ENCODE measurements at places on chromosomes 1 and 21.

DNA sequence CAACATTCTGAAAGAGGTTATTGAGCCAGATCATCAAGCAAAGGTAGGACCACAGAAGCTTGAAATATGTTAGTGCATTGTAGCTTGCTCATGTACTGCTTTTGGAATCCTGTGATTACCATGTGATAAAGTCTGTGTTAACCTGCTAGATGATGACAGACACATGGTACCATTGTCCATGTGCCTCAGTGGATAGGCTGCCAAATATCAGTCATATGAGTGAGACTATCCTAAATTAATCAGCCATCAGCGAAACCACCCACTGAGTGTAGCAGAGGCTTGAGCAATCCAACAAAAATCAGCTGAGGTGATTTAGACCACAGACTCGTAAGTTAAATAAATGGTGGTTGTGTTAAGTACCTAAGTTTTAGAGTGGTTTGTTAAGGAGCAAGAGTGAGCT is 32.7 kb upstream of the CRB1 start:
- no peak for DNase-seq

- DNase-seq, result no peak
These were observed 58.7 kb downstream of the DIP2A start for GRCh38 chr21:46517361-46517760.

GRCh38 chr1:150974580-150975478 is at the start of gene CERS2:
Gene CERS2, minus strand, starts transcription at chr1:150974835. Its CDS starts 5,745 bp downstream, at chr1:150969090.
- peak; percentile 83 for DNase-seq

- no peak for DNase-seq
These were observed 95.6 kb downstream of the ZNF644 start for GRCh38 chr1:90925928-90926869.

DNA sequence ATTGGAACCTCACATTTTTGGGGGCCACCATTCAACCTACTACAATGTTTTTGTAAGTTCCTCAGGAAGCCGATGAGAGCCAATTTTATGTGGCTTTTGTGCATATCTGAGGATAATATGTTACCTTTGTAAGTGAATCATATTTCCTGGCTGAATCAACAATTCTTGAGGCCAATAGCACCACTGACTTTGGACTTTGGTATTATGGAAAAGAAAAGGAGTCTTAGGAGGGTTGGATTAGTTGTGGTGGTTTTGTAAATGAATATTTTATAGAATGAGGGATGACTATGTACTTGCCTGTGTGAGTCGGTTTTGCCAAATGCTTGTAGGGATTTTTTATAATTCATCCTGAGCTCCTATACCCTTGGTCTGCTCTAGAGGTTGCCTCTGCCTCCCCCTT is 181.5 kb upstream of the HMGB4 start:
- DNase-seq, result no peak

DNA sequence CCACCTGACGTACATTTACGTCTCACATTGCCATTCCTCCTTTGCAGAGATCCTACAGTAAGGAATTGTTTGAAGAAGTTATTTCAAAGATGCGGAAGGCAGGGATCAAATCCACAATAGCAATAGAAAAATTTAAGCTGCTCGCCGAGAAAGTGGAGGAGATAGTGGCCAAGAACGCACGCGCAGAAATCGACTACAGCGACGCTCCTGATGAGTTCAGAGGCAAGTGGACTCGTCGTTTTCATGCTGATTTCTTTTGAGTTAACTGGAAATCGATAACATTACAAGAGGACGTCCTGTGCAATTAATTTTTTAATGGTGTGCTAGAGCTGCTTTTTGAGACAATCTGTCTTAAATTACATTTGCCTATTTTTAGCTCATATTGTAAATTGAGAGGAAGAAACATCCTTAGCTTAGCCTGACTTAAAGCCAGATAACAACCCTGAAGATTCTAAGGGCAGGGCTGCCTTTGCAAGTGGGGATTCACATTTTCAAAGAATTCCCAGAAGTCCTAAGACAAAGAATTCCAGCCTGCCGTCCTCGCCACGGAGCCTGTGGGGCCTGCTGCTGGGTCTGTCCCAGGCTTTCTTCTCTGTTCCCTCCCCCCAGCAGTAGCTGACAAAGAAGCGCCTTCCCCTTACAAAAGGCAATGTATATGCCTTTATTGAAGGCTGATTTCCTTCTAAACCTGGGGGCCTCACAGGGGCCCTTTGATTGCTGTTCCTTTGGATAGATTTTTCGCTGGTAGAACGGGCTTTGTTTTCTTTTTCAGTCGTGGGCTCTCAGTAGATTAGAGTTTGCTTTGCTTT is 31.6 kb upstream of the KIF1B start:
- no peak for DNase-seq

DNA sequence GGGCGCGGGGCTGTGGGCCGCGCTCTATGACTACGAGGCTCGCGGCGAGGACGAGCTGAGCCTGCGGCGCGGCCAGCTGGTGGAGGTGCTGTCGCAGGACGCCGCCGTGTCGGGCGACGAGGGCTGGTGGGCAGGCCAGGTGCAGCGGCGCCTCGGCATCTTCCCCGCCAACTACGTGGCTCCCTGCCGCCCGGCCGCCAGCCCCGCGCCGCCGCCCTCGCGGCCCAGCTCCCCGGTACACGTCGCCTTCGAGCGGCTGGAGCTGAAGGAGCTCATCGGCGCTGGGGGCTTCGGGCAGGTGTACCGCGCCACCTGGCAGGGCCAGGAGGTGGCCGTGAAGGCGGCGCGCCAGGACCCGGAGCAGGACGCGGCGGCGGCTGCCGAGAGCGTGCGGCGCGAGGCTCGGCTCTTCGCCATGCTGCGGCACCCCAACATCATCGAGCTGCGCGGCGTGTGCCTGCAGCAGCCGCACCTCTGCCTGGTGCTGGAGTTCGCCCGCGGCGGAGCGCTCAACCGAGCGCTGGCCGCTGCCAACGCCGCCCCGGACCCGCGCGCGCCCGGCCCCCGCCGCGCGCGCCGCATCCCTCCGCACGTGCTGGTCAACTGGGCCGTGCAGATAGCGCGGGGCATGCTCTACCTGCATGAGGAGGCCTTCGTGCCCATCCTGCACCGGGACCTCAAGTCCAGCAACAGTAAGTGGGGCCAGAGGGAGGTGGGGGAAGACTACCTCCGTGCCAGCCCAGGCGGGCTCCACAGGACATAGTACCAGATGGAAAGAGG is 808 bp downstream of the MAP3K21 start:
- peak; percentile 11 for DNase-seq

- no peak for DNase-seq
These were observed 20.4 kb upstream of the SDE2 start for GRCh38 chr1:226019572-226019971.

- no peak for DNase-seq
These were observed 97.0 kb upstream of the GRIK3 start for GRCh38 chr1:37131281-37131680.

GRCh38 chr1:40743860-40744259 is 39.7 kb upstream of the KCNQ4 start:
- no peak for DNase-seq

DNA sequence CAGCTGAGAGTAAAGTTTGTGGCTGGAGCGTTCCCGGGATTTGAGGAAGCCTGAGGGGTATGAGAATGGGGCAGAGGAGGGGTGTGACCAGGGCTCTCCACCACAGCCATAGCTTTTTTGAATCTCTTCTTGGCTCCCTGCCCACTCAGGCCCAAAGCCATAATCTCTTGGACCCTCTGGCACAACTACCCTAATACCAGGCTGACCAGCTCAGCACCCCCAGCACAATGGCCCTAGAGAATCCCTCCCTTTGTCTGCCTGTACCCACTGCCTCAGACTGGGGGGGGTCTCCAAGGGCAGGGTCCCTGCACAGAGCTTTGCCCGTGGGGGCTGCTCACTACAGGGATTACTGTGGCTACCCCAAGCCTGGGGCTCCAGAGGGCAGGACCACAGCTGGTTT is 7.5 kb downstream of the DENND4B start:
- DNase-seq, result no peak

DNA sequence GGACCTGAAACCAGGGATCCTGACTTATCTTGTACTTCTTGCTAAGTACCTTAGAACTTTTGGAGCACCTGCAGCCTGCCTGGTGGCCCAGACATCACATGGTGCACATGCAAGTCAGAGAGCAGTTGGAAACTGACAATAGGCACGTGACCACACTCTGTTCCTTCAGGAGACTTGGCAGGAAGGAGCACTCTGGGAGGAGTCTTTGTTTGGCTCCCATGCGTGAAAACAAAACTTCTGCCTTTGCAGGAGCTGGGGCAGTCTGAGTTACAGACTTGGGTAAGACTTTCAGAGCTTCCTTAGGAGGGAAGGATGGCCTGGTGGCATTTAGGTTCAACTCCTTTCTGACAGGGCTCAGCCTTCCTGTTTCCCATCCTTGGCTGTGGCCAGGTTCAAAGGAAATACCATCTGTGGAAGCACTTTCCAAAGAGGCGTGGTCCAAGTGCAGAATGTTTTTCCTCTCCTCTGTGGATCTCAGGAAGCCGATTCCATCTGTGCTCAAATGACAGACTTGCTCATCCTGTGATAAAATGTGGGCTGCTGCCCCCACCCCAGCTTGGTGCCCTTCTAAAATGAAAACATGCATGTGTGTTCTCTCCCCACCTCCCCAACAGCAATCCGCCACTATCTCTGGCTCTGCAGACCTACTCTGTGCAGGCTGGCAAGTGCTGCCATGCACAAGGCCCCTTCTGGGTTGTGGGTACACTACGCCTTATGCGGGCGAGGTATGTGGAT is 14.1 kb upstream of the ZNF436 start:
- DNase-seq, result no peak

DNA sequence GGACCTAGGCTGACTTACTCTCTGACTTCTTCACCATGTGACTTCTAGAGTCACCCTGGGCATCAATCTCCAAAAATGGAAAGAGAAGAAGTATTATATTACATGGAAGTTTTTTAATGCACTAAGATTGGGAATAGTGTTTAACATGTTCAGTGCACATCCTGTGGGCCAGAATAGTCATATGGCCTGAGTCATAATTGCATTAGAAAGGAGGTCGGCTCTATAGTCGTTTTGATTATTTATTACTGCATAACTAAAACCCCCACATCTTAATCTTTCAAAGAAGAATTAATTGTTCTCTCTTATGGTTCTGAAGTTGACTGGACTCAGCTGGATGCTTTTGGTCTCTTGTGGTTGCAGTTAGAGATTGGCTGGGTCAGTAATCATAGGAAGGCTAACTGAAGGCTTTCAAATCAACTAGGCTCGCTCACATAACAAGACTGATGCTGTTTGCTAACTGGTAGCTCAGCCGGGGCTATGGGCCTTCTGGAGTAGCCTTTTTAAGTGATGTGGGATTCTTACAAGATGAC is 810.6 kb upstream of the ADGRL4 start:
- no peak for DNase-seq

DNA sequence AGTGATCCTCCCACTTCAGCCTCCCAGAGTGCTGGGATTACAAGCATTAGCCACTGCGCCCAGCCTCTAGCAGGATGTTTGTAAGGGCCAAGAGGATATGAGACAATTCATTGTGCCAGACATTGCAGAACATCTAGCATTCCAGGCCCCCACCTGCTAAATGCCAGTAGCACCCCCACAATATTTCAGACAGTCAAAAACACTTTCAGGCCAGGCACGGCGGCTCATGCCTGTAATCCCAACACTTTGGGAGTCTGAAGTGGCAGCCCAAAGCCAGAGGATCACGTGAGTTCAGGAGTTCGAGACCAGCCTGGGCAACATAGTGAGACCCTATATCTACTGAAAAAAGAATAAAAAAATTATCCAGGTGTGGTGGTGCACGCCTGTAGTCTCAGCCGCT is 12.9 kb downstream of the PPIE start:
- DNase-seq, result no peak

- DNase-seq, result peak; percentile 37
These were observed 707 bp upstream of the KLHL21 start for GRCh38 chr1:6603238-6603914.

DNA sequence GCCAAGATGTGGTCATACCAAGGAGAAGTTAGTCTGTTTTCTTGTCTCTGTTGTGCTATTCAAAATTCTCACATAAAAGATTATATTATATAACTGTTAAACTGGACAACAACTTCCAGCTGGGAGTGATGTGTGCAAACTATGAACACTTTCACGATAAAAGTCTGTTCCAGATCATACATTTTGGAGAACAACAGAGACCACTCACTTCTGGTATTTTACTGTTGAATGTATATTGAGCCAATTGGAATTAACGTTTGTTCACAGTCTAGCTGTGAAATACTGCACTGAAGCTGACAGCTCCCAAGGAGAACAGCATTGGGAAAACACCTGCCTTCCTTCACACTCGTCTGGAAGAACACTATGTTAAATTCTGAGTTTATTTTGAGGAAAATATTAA is 860 bp upstream of the SHCBP1L start:
- DNase-seq, result no peak

DNA sequence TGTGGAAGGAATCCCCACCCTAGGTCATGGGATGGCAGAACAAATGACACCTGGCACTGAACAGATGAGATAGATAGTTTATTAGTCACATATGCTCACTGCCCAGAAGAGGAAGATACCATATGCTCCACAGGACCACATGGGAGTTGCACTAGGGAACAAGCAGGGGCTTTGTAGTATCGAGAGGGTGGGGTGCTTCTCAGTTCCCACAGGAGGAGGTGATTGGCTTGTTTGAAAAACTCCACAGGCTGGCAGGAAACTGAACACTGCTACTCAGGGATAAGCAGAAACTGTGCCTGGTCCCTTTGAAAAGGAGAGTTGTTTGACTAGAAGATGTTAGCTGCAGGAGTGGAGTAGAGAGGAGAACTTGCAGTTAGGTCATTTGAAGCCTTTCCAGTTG is 31.9 kb upstream of the RXRG start:
- DNase-seq, result no peak

DNA sequence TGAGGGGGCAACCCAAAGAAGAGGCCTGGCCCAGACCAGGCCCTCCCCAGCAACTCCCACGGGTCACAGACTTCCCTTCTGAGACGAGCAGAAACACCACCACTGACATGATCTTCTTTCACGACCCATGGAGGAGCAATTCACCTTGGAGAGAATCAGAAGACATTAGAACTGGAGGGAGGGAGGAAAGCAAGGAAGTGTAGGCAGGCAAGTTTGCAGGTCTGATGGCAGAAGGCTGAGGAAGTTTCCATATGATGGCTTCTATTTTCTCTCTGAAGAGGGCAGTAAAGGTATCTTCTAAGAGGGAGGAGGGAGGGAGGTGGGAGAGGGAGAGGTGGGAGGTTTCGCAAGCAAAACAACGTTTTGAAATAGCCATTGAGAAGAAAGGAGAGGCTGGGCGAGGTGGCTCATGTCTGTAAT is 1.4 kb upstream of the UBXN10 start:
- no peak for DNase-seq

DNA sequence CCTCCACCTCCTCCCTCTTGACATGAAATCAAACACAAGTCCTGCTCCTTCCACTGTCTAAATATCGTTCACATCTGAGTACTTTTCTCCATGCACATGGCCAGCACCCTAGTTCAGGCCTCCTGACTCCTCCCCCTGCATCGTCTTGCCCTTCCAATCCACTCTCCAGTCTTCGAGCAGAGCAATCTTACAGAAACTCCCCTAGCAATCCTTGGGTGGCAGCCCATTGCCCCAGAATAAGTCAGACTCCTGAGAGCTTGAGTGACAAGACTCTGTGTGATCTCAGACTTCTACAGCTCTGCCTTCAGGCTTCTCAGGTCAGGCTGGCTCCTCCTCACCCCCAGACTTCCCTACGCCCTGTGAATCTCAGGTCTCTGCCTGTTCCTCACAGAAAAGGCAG is 5.5 kb downstream of the SH2D2A start:
- no peak for DNase-seq

All from CD8-positive, alpha-beta memory T cell (primary cell).